Mesenchymal stem cell (in vitro differentiated cells and primary cell): ENCODE measurements at places on chromosomes 3 and 15.

- DNase-seq: peak; percentile 68
Observed at GRCh38 chr3:57557085-57557537, 1.0 kb downstream of the PDE12 start.

GRCh38 chr15:39140060-39140604 lies 440.7 kb upstream of the THBS1 start:
- peak; percentile 98 for DNase-seq

DNA sequence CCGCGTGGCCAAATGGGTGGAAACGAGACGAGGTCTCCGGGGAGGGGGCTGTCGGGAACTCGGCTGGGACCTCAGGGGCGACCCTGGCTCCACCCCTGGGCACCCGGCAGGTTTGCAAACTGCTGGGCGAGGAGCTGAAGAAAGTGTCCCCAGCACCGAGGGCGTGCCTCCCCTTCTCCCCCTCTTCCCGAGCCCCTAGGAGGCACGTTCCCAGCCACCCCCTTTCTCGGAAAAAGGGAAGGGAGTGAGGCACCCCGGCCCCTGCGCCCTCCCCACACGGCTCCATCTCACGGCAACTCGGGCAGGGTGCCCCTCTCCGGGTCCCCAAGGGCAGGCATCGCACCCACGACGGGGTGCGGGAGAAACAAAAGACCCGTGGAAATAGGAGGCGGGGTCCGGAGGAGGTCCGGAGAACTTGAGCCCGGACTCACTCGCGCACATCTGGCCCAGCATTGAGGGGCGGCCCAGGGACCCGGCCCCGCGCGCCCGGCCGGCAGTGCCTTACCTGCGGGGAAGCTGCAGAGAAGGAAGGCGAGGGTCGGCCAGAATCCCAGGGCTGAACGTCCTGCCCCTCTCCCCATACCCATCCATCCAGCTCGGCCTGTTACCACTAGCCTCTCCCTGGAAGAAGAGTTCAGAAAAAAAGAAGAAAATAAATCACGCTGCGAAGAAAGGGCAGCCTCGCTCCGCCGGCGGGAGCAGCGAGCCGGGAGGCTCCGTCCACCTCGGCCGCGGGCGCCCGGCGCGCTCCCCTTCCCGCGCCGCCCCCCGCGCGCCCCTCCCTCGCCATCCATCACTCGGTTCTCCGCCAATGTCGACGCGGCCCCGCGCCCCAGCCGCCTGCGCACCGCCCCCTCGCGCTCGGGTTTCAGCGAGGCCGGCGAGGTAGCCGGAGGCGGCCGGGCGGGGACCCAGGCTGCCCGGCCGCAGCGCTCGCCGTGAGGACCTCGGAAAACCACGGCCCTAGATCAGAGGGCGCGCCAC lies 16.3 kb downstream of the RGMA start:
- DNase-seq: peak; percentile 46

GRCh38 chr3:146502887-146503460 lies 33.6 kb upstream of the PLSCR2 start:
- DNase-seq: no peak

GRCh38 chr3:172666181-172666872 lies 44.5 kb downstream of the NCEH1 start:
- peak; percentile 22 for DNase-seq

DNA sequence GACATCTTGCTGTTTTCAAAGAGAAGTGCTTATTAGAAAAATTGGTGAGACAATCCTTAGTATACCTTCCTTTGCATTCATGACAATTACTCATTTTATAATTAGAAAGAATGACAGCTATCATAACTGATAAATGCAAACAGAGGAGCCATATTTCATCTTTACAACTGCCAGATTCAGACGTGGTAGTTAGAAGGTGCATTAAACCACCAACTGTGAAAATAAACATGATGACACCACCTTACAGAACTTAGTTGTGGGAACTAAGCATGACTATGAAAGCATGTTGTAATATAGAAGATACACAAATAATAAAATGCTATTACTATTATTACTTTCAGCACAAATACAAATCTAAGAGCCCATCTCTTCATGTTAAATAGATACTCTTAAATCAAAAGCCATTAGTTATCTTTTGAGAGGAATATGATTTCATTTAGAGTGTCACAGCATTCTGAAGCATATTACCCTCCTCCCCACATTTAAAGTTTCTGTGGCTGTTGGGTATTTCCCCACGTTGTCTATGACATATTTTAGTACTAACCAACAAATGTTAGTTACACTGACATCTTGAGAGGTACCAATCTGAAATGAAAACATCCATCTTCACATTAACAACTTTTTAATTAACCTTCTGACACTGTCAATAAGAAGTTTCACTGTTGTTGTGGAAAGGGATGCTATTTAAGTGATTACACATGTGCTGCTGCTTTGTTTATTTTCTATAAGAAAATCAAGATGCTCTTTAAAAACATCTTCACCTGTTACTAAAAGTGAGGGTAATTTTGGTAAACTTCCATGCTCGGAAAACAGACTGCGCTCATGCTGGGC lies 163.8 kb downstream of the LSAMP start:
- no peak for DNase-seq

DNA sequence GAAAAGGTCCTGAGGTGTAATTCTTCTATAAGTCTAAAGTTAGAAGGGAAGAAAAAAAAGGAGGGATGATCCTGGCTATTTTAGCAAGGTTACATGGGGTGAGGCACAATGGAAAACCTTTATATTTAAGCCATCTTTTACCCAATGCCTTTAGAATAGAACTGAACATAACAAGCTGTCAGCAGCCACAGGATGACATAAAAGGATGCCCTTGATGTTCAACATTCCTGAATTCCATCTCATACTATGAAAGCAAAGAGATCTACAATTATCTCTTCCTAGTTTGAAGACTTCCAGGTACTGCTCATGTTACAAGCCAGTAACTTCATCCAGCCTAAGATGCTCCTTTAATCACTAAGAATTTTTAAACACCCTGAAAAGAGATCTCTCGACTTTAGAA lies 26.9 kb downstream of the NEK10 start:
- no peak for DNase-seq

GRCh38 chr3:106946866-106947265 lies 430.4 kb upstream of the CCDC54 start:
- DNase-seq: no peak

DNA sequence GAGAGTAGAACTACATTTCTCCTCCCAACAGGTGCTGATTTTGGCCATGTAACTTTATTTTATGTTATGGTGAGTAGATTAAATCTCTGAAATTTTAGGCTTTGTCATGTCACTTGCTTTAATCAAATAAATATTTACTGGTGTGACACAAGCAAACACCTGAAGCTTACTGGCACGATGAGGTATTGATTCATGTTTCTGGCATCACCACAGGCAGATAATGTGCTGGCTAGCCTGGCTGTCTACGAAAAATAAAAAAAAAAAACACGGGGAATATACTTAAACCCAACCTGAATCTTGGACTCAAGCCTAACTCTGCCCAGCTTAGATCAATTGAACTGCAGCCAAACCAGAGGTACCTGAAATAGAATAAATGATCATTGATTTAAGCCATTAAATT lies 65.6 kb upstream of the CADM2 start:
- DNase-seq: no peak

DNA sequence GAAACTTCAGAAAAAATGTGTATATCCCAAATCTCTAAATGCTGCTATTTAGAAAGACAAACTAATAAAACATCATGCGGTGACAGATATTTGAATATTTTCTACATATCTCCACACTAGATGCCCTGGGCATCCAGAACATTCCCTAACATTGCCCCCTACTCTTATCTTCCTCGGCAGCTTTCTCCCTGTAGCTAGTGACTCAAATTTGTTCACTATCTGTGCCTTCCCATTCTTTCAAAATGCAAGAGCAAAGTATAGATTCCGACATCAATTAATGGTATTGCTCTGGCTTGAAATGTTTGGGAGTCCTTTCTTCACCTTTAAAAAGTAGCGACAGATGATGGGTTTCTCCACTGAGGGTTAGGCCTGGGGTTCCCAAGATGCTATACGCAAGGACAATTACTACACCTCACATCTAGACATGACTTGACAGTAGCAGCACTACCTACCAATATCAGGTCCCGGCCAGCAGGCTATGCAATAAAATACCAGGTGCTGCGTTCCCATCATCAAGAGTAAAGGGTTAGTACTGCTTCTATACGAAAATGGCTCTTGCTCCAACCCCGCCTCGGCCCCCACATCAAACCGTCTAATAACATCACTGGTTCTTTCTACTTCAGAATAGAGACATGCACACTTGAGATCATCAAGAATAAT lies 631 bp downstream of the UBR1 start:
- DNase-seq: no peak

DNA sequence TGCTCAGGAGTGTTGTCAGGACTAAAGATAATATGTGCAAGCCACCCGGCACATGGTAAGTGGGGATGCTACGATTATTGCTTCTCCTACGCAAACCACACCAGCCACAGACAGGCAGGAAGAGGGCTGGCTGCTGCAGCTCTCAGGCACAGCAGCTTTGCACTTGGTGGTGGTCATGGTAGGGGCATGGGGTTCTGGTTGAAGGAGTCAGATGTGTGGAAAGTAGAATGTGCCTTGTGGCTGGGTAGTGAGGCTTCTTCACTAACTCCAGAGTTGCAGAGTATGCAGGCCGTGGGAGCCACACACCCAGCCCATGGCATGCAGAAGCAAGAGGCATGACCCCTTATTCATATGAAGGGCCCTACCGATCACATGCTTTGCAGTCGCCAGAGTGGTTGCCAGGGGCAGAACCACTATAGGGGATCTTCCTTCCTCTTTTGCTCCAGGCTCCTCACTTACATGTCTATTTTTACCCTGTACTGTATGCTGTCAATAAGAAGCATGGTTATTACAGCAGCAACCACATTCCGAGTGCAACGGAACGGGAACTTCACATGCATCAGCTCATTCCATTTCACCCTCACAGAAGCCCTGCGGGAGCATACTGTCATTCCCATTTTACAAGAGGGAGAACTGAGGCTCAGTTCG lies 59.2 kb upstream of the HERC1 start:
- no peak for DNase-seq

DNA sequence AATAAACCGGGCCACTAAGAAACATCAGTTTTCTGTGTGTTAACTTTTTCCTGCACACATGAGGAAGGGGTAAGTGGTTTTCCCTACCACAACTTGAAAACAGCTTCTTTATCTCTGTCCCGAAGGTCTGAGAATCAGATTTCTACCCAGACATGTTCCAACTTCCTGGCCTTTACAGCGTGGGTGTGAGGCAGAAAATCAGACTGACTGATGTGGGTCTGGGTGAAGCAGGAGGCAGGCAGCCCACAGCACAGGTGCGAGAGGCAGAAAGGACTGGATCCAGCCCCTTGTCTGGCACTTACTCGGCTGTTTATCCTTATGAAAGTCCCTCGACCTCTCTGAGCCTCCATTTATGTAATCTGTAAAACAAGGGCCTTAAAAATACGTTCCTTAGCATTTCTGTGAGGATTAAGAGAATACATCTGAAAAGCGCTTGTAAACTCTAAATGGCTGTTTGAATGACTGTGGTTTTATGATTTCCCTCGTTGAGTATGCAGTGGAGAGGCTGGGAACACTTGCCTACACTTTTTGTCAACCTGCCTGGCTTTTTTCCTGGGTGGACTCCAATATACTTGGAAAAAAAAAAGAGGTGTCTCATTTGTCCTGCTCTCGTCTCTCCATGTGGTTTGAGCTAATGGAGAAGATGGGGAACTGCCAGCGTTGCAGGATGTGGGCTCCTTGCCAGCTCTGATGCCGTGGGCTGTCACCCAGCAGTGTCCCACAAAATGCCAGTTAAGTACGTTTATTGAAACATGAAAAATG lies 3.1 kb downstream of the AGBL1 start:
- no peak for DNase-seq

DNA sequence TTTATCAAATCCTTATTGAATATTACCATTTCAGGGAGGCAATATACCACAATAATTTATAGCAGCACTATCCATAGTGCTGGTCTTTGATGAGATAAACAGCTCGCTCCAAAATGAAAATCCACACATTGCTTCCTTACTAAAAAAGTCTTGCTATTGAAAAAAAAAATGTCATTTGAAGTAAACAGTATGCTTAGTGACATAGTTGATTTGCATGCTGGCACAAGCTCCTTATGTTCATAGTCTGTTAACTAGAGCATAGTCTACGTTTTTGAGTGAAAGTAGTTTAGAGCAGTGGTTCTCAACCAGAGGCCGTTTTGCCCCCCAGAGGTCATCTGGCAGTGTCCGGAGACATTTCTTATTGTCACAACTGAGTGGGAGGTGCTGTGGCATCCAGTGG lies 249.4 kb upstream of the PDZRN3 start:
- DNase-seq: no peak

- DNase-seq: no peak
Observed at GRCh38 chr3:25723802-25724201, 59.1 kb upstream of the TOP2B start.

DNA sequence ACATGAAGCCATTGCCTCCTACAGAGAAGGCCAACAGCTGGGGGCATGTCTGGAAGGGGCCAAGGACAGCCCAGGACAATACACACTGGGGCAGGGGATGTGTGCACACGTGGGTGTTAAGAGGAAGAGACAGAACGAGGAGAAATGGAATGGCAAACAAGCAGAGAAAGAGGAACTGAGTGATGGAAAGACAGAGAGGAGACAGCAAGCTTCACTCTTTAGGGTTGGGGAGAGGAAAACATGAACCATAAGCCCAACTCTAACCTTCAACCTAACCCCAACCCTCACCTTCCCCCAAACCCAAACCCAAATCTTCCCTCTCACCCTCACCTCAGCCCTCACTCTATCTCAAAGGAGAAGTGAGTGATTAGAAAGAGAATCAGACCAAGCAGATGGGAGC lies 11.9 kb upstream of the PARL start:
- DNase-seq: no peak

GRCh38 chr3:50624634-50625033 lies 7.7 kb downstream of the MAPKAPK3 start:
- no peak for DNase-seq

DNA sequence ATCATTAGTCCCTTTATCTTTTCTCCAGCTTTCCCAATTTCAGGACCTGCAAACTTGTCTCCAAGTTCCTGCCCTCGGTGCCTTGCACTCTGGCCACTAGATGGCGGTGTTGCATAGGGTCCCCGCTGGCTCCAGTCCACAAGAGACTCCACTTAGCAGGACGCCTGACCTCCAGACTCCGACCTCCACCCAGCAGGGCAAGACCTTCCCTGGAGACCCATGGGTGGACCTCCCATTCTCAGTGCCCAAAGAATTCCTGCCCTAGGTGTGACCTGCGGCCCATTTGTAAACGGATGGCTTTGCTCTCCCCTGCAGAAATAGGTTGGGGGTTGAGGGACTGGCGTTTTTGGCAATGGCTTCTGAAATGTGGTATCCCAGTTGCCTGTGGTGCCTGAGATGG lies 82.6 kb downstream of the LSM3 start:
- DNase-seq: peak; percentile 77

- DNase-seq: no peak
Observed at GRCh38 chr15:84822653-84823281, 5.6 kb downstream of the ALPK3 start.
